Activated CD8-positive, alpha-beta T cell treated with anti-CD3 and anti-CD28 coated beads for 36 hours (primary cell): ENCODE measurements at places on chromosomes 1 and 21. TPM values are rescaled to one million over a fixed set of nuclear protein-coding genes. Genes with fewer than 3 reads are reported as not detected.

GRCh38 chr21:28540514-28540913, 452.2 kb downstream of the LTN1 start:
- peaks cover 1% of the 10 kb centered on the region for H3K27me3 ChIP-seq
- no peak overlapping the region for H3K4me3 ChIP-seq
- no peak overlapping the region for H3K27ac ChIP-seq
- H3K36me3 ChIP-seq = no peaks in the 10 kb centered on the region

Gene MYOG
- not detected for total RNA-seq

DNA sequence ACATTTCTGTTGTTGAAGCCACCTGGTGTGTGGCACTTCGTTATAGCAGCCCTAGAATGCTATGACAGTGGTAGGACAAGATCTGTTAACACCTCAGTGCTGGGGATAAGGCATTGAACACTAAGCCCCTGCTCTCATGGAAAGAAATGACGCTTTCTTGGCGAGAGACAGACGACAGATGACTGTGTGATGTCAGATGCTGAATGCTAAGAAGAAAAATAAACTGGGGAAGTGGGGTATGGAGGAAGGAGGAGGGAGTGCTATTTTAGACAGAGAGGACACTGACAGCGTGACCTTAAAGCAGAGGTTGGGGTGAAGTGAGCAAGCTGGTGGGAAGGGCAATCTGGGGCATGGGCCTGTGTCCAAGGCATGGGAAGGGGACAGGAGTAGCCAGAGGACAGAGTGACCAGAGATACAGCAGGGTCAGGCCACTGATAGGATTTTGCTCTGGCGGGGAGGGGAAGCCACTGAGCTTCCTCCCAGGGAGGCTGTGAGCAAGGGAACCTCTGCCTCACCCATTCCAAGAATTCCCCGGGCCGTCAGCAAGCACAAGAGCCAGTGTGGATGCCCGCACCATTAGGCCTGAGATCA, 15.2 kb downstream of the DOP1B start:
- H3K4me3 ChIP-seq = no peak overlapping the region
- peaks cover 20% of the 10 kb centered on the region for H3K36me3 ChIP-seq
- H3K27ac ChIP-seq = no peak overlapping the region
- H3K27me3 ChIP-seq = no peaks in the 10 kb centered on the region
- DNase-seq = no peak

DNA sequence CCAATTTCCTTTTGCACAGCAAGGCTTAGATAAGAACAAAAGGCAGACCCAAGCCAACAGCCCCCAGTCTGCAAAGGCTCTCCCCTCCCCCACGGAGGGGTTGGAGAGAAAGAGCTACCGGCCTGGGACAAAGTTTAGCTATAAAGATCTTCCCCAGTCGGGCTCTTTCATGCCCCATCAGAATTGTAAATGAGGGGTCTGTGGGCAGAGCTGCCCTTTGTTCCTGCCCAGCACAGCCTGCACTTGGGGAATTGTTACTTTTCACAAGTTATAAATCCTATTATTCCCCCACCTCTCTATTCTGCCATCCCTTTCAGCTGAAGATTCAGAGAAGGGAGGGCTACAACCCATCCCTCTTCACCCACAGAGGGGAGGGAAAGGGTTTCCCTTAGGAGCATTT, 3.5 kb downstream of the MYCL start:
- H3K36me3 ChIP-seq = no peaks in the 10 kb centered on the region
- H3K27me3 ChIP-seq = peaks cover 43% of the 10 kb centered on the region
- H3K4me1 ChIP-seq = no peaks in the 10 kb centered on the region
- DNase-seq = no peak

Gene ANGPTL1
- total RNA-seq = not detected

DNA sequence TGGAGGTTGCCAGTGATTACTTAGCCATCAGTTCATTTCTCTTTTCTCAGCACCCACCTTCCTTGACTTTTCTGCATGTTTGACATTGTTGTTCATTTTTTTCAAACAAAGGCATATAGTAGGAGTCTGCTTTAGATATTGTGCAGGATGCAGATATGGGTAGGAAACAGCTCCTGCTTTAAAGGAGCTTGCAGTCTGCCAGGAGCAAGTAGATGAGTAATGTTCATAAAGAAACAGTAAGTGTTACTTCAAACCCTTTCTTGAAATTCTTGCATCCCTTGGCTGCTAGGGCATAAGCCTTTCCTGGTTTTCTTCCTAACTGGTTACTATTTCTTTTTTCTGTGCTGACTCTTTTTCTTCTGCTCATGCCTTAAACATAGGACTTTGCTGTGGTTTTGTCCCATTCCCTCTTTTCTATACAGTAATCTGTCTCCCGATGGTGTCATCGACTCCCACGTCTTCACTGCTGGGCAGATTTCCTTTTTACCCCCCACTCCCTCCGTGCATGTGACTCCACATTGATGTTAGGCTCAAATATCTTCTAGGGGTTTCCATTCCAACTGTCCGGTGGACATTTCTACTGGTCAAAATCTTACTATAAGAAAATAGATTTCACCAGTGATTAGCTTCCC, 20.4 kb downstream of the PTGFRN start:
- H3K36me3 ChIP-seq = peaks cover 2% of the 10 kb centered on the region
- H3K4me3 ChIP-seq = no peak overlapping the region
- H3K4me1 ChIP-seq = peaks cover 28% of the 10 kb centered on the region

DNA sequence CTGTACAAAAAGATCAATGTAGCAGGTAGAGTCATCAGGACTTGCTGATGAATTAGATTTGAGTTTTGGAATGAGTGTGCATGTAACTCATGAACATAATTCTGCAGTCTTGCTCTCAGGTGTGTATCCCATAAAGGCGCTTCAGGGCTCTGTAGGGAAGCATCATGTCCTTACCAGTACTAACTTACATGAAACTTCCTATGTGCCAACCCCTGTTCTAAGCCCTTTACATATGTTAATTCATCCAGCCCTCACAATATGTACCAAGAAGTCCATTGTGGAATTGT, 2.1 kb upstream of the FCRLB start:
- H3K4me3 ChIP-seq = no peak overlapping the region
- H3K36me3 ChIP-seq = no peaks in the 10 kb centered on the region
- peaks cover 17% of the 10 kb centered on the region for H3K4me1 ChIP-seq
- H3K27ac ChIP-seq = no peak overlapping the region
- DNase-seq = no peak
- peaks cover 12% of the 10 kb centered on the region for H3K27me3 ChIP-seq

GRCh38 chr1:233393084-233393840, 65.7 kb downstream of the MAP3K21 start:
- H3K4me3 ChIP-seq = no peak overlapping the region
- DNase-seq = no peak
- no peaks in the 10 kb centered on the region for H3K4me1 ChIP-seq
- H3K36me3 ChIP-seq = no peaks in the 10 kb centered on the region

- no peak overlapping the region for H3K27ac ChIP-seq
- no peak overlapping the region for H3K4me3 ChIP-seq
- H3K27me3 ChIP-seq = peaks cover 19% of the 10 kb centered on the region
- H3K36me3 ChIP-seq = no peaks in the 10 kb centered on the region
Observed at GRCh38 chr21:37627074-37627473, 260.5 kb downstream of the DYRK1A start.

DNA sequence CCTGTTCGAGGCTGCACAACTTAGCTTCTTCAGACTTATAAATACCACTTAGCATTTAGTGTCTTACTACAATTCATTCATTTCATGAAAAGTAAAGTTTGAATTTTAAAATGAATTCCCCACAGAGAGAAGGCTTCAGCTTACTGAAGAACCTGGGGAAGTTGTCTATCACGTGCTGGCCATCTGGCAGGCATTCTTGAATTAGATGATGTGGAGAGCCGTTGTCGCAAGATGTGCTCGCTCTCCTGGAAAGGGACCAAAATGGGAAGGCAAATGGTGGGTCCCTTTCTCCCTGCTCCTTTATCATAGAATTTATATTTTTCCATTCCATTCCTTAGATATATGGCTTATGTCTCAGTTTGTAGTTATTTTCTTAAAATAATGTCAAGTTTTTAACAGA, 90.5 kb downstream of the CD247 start:
- no peak overlapping the region for H3K4me3 ChIP-seq
- H3K36me3 ChIP-seq = peaks cover 14% of the 10 kb centered on the region
- peak overlapping the region; percentile 77 for H3K27ac ChIP-seq
- no peaks in the 10 kb centered on the region for H3K27me3 ChIP-seq

DNA sequence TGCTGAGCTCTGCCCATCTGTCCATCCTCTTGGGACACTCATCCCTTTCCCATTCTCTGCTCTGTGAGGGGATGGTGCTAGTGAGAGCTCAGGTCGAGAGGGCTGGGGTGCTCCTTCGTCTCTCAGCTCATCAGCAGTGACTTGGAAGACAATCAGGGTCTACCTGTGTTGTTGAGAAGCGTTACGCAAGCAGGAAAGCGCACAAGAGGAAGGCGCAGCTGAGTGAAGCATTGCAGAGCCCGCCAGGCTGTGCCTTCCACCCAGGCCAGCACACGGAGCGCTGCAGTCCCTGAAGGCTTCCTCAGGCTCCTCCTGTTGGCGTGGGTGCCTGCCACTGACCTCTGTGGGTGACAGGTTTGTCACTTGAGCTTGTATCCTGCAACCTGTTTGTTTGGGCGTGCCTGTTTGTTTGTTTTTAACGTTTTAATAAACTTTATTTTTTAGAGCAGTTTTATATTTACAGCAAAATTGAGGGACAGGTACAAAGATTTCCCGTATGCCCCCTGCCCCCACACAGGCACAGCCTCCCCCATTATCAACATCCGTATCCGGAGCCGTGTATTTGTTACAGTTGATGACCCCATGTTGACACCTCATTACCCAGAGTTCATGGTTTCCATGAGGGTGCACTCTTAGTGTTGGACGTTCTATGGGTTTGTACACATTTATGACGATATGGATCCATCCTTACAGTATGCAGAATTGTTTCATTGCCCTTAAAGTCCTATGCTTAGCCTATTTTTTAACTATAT, 36.7 kb downstream of the ADARB1 start:
- H3K27me3 ChIP-seq = no peaks in the 10 kb centered on the region
- H3K4me3 ChIP-seq = no peak overlapping the region
- H3K4me1 ChIP-seq = peaks cover 63% of the 10 kb centered on the region
- peaks cover 4% of the 10 kb centered on the region for H3K36me3 ChIP-seq
- DNase-seq = no peak
- H3K27ac ChIP-seq = peak overlapping the region; percentile 53

GRCh38 chr1:116855191-116855619, 54.5 kb upstream of the PTGFRN start:
- H3K27me3 ChIP-seq = no peaks in the 10 kb centered on the region
- no peak overlapping the region for H3K27ac ChIP-seq
- no peak overlapping the region for H3K4me3 ChIP-seq
- no peaks in the 10 kb centered on the region for H3K36me3 ChIP-seq
- DNase-seq = no peak
- peaks cover 16% of the 10 kb centered on the region for H3K4me1 ChIP-seq

Gene EXOC8
- 13.7 TPM for total RNA-seq

DNA sequence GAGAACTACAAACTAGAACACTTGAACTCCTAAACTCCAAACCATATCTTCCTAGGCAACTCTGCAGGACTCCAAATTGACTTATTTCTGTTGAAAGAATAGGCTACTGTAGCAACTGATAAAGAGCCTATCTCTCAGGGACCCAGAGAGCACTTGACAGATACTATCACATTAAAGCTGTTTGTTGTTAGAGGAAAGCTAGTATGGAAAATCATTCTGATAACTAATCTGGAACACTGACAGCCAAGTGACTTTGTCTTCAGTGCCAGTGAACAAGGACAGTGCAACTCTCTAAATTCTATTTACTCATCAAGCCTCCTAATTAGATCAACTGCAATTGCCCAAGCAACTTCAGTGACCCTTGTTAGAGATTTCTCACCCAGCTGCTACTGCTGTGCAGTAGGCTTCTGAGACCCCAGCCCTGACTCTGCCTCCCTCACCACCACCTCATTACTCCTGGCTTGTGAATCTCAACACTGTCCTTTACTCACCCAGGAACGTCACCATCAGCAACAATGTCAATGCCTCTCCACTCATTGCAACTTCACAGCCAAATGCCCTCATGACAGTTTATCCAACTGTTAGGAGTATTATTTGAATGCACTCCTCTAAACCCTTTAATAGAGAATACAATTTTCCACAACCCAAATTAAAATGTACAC, 7.4 kb upstream of the RGS13 start:
- no peak overlapping the region for H3K27ac ChIP-seq
- peaks cover 3% of the 10 kb centered on the region for H3K27me3 ChIP-seq
- H3K36me3 ChIP-seq = no peaks in the 10 kb centered on the region
- H3K4me3 ChIP-seq = no peak overlapping the region
- no peaks in the 10 kb centered on the region for H3K4me1 ChIP-seq

DNA sequence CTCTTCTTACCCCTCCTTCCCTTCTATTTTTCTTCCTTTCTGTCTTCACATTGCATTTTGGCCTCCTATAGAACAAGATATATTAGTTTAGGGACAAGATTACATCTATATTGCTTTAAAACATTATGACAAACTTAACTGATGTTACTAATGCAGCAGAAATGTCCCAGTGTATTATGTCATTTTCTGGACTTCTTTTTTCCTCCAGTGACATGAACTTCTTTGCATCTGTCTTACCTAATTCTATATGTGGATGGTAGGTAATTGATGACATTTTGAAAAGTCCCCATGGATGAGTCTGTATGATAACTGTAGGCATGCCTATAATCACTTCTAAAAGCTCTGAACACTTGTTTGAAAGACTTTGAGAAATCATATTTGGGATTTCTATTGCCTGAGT, 89.5 kb downstream of the FNBP1L start:
- H3K4me1 ChIP-seq = peaks cover 5% of the 10 kb centered on the region
- no peak for DNase-seq
- no peak overlapping the region for H3K4me3 ChIP-seq
- no peaks in the 10 kb centered on the region for H3K36me3 ChIP-seq
- peaks cover 1% of the 10 kb centered on the region for H3K27me3 ChIP-seq
- H3K27ac ChIP-seq = no peak overlapping the region

- H3K4me3 ChIP-seq = no peak overlapping the region
- H3K27me3 ChIP-seq = no peaks in the 10 kb centered on the region
- peaks cover 31% of the 10 kb centered on the region for H3K4me1 ChIP-seq
- H3K36me3 ChIP-seq = peaks cover 40% of the 10 kb centered on the region
- no peak for DNase-seq
Observed at GRCh38 chr1:46580140-46580903, 23.7 kb downstream of the MKNK1 start.

Gene ACAP3
- total RNA-seq = 42.5 TPM

Gene CACNA1E
- not detected for total RNA-seq

- H3K27ac ChIP-seq = no peak overlapping the region
- H3K4me3 ChIP-seq = no peak overlapping the region
- H3K4me1 ChIP-seq = peaks cover 26% of the 10 kb centered on the region
- no peak for DNase-seq
- no peaks in the 10 kb centered on the region for H3K27me3 ChIP-seq
Observed at GRCh38 chr1:150981177-150981804, 801 bp upstream of the ANXA9 start.

GRCh38 chr1:31628931-31629556, 11.6 kb downstream of the HCRTR1 start:
- H3K27me3 ChIP-seq = no peaks in the 10 kb centered on the region
- H3K36me3 ChIP-seq = peaks cover 5% of the 10 kb centered on the region
- H3K4me3 ChIP-seq = no peak overlapping the region
- no peak for DNase-seq
- H3K27ac ChIP-seq = no peak overlapping the region

Gene OVAAL
- total RNA-seq = not detected
